GM06990 (cell line): ENCODE measurements at places on chromosomes 1 and 21.

DNA sequence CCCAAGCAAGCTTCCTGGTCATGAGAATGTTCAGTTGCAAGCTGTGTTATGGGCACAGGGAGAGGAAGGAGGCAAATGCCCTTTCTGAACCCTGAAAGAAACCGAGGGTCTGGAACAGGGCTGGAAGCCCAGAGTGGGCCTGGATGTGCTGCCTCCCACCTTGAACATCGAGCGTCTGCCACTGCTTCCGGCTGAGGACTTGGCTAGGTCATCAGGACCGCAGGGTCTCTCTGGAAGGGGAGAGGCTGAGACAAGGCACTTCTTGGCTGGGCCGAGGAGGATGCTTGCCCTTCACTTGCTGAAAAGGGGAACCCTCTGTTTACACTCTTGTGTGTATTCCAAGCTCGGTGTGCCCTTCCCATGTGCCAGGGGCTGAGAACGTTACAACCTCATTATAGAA lies 168.0 kb upstream of the C1orf174 start:
- DNase-seq, result no peak

GRCh38 chr1:228210712-228211530 lies 3.1 kb downstream of the OBSCN start:
- DNase-seq, result no peak

GRCh38 chr1:205008896-205009295 lies 34.1 kb upstream of the CNTN2 start:
- DNase-seq, result no peak

DNA sequence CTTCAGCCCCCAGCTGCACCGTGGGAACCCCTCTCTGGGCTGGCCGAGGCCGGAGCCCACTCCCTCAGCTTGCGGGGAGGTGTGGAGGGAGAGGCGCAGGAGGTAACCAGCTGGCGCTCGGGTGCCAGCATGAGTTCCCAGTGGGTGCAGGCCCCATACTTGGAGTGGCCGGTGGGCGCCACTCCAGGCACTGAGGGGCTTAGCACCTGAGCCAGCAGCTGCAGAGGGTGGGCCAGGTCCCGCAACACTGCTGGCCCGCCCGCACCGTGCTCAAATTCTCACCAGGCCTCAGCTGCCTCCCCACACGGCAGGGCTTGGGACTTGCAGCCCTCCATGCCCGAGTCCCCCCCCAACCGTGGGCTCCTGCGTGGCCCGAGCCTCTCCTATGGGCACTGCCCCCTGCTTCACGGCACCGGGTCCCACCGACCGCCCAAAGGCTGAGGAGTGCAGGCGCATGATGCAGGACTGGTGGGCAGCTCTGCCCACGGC lies 47.2 kb downstream of the LRRC53 start:
- no peak for DNase-seq

DNA sequence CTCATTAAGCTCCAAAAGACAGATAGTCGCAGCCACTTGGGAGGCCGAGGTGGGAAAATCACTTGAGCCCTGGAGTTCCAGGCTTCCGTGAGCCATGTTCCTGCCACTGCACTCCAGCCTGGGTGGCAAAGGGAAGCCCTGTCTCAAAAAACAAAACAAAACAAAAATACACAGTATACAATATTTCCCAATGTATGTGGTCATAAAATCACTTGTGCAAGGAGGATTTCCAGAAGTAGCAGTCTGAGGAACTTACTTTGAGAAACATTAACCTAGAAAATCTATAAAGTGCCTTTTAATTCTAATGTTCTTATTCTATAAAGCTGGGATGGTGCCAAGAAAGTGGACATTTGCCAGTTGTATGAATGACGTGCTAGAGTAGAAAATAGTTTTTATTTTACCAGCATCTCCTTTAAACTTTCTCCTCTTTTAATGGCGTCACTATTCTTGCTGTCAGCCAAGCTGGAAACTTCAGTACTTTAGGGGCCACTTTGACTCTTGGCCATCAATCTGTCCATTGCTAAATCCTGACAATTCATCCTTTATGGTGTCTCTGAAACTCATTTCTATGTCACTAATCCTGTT lies 22.5 kb downstream of the FAM177B start:
- DNase-seq, result no peak

DNA sequence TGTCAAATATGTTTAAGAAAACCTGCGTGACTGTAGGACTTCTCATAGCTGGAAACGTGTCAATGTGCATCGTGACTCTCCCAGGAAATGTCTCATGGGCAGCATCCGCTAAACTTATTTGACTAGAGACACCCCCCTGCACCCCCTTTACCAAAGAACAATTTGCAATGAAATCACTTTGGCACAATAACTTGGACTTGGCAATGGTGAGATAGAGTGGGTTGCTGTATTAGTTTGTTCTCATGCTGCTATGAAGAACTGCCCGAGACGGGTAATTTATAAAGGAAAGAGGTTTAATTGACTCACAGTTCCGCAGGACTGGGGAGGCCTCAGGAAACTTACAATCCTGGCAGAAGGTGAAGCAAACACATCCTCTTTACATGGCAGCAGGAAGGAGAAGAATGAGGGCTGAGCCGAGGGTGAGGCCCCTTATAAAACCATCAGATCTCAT lies 13.8 kb downstream of the CLDN14 start:
- DNase-seq, result no peak

DNA sequence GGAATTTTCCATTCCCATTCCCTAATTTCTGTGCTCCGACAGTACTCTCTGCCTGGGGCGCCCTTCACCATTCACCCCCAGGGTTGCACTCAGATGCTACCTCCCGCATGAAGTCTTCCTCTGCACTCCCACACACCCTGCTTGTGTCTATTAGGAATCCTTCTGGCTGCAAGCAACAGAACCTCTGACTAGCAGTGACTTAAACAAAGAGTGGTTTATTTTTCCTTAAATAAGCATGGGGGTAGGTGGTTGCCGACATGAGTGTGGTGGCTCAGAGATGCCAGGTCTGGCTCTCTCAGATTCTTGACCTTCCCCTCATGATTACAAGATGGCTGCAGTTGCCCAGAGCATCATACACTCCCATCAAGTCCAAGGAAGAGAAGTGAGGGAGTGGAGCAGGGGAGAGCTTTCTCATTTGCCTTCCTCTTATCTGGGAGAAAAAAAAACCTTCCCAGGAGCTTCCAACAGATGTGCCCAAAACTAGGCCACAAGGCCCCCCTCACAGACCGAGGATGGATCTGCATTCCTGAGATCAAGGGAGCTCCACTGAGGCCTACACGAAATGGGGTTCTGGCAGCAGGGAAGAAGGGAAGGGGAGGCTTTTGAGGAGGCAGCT lies 49.6 kb upstream of the LBR start:
- no peak for DNase-seq

- DNase-seq, result peak; percentile 50
Observed at GRCh38 chr1:35120458-35121133, 41.4 kb downstream of the ZMYM1 start.

GRCh38 chr1:41455479-41456332 lies 28.8 kb downstream of the EDN2 start:
- no peak for DNase-seq

DNA sequence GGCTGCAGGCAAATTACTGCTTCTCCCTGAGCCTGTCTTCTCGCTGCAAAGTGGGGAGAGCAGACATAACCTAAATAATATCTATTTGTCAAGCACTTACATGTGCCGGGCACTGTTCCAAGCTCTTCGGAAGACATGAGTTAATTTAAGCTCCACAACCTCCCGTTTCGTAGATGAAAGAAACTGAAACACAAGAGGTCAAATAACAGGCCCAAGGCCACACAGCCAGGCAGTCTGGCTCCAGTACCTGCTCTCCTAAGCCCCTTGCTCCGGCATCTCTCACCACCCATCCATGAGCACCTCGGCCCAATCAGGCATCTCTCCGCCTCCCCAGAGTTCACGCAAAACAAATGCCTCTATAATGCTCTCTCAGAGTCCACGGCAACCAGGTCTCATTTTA lies 65.4 kb downstream of the TAS1R2 start:
- DNase-seq, result no peak

- DNase-seq, result no peak
Observed at GRCh38 chr21:38989379-38989744, 183.6 kb downstream of the ETS2 start.

DNA sequence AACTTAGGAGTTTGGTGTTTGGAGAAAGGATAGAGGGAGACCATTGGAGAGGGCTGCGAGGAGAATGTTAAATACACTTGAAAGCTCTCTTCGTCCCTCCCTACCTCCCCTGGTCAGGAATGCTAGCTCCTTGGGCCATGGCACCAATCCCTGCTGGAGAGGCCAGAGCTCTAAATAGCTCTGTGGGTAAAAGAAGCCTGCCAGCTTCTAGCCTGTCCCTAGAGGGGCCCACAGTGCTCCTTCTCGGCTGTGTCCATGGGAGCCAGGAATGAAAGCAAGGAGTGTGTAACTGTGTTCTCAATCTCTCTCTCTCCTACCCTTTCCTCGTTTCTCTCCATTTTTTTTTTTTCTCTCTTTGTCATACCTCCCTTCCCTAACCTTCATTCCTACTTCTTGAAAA lies at the start of gene CCDC190:
CCDC190 (minus strand) TSS at position 75 of the 400 bp plus-strand sequence. CDS start 1,529 bp downstream, outside the sequence.
- no peak for DNase-seq

DNA sequence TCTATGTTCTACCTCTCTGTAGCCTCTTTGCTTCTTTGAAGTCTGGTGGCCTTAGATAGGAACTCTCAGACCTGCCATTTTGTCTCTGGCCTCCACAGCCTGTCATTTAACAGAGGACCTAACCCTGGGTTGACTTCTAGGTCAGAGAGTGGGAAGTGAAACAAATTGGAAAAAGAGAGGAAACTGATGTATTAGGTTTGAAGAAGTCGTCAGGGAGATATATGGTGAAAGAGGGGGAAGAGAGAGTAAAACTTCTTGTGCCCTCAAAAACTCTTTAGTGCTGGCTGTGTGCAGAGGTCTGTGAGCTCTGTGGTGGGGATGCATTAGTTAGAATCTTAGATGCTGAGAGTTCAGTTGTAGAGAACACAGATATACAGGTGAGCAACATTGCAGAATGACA lies 30.2 kb upstream of the CD1D start:
- no peak for DNase-seq

DNA sequence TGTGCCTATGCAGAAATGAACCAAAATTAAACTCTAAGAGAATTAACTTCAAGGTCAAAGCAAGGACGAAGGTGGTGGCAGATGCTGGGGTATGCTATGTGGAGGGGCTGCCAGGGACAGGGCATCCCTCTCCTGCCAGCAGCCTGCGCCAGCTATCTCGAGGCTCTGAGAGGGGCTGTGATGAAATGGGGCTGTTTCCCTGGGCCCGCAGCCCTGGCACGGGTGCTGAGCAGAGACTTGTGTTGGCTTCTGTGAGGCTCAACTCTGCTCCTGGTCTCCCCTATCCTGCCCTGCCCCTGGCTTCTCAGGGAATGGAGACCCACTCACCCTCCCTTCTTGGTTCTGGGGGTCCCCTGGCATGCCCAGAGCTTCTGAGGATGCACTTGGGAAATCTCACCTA lies 41.9 kb upstream of the TIAM1 start:
- DNase-seq, result no peak

DNA sequence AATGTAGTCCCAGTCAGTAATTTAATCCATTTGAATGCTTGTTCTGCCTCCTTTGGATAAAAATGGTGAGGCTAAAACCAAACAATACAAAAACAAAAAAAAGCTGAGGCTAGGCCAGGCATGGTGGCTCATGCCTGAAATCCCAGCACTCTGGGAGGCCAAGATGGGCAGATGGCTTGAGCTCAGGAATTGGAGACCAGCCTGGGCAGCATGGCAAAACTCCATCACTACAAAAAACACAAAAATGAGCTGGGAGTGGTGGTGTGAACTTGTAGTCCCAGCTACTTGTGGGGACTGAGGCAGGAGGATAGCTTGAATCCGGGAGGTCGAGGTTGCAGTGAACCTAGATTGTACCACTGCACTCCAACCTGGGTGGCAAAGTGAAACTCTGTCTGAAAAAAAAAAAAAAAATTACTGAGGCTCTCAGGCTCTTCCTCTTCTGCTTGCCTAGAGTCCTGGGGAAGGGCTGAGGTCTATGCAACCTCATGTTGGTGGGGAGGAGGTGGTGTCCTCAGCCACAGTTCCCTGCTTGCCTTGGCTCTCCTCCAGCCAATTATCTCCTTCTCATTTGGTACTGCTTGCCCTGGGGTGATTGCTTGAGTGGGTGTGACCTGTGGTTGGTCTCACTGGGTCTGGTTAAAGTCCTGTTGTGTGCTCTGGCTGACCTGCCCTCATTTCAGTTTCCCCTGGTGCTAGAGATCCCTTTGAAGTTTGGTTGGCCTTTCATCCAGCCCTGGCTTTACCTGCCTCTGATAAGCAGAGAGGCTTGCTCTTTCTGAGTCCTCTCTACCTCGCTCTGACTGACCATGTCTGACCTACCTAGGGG lies 20.9 kb downstream of the S1PR1 start:
- DNase-seq, result peak; percentile 36

- DNase-seq, result no peak
Observed at GRCh38 chr1:20093940-20094391, 24.0 kb downstream of the PLA2G5 start.

DNA sequence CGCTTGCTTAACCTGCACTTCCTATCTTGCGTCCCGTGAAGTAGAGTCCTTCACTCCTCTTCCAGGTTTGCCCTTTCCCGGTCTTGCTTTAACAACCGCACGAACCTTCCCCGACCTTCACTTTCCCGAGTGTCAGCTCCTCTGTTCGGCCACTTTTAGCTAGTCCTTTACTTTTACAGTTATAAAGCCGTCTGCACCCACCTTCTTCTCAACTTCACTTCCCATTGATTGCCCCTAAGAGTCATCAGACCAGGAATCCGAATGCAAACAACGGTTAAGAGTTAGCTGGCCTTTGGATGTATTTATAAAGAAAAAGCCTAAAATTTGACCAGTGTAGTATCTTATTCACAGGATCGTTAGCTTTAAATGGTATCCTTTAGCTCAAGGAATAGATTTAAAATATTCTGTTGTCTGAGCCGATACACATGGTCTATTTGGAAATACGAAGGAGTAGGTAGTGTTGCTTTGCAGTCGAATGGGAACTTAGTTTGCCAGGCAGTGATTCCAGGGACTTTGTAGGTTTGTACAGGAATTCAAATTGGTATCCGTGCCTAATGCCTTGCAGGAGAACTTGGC lies 1.4 kb downstream of the PPP2R5A start:
- no peak for DNase-seq

DNA sequence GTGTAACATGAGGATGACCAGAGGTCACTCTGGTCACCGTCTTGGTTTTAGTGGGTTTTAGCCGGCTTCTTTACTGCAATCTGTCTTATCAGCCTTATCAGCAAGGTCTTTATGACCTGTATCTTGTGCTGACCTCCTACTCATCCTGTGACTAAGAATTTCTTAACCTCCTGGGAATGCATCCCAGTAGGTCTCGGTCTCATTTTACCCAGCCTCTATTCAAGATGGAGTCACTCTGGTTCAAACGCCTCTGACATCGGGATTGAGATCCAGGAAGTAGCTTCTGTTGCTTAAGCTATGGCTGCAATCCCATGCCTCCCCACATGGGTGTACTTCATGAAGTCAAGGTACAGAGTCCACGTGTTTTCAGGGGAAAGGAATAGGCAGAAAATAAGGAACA lies 19.9 kb downstream of the FMN2 start:
- DNase-seq, result no peak

- no peak for DNase-seq
Observed at GRCh38 chr1:241464985-241465384, 54.6 kb downstream of the FH start.
